Jurkat, Clone E6-1 (cell line): ENCODE measurements at places on chromosomes 6 and 20.
A peak's percentile ranks its signal among the peaks of the same experiment; 100 is the strongest.

DNA sequence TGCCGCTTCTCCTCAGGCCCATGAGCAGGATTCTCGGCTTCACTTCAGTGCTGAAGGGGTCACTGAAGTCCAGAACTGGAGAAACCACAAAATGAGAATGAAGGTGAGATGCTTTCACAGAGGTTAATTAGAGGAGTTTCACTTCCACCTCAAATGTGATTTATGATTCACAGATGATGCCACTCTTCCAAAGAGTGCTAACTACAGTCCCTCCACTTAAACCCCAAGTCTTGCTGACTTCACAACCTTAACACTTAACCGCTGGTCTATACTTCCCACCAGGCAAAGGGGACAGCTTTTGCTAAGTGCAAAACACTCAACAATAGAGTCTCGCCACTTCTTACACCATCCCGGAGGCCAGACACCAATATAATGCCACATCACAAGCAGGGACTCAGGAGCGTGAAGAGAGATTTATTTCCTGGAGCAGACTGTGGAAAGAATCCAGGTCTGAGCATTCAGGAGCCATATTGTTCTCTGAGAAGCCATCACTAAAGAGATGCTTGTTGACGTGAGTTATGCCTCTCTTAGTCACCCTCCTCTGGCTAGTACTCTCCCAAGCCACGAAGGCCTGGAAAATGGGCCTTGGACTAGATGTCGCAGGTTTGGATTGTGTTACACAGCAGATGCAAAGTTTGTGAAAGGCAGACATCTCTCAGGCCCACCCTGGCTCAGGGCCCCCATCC is 24.4 kb downstream of the RRAGD start:
- DNase-seq: no peak

DNA sequence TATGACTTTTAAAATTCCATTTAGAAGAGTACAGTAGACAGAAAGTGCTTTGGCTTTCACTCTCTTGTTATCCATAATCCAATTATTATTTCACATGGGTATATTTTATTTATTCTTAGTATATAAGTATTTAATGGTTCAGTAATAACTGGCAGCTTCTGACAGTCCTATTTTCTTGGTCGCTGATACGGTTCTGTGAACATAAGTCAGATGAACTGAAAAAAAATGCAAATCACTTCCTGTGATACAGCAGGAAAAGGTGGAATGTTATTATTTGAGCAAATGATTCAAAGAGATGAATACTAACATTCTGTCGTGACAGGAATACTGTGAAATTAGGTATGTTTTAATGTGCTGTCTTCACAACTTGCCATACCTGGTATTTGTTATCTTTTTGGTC is 132.3 kb downstream of the ARHGAP18 start:
- no peak for DNase-seq

- no peak for DNase-seq
Measured at GRCh38 chr20:44435630-44436335, 39.9 kb upstream of the TTPAL start.

DNA sequence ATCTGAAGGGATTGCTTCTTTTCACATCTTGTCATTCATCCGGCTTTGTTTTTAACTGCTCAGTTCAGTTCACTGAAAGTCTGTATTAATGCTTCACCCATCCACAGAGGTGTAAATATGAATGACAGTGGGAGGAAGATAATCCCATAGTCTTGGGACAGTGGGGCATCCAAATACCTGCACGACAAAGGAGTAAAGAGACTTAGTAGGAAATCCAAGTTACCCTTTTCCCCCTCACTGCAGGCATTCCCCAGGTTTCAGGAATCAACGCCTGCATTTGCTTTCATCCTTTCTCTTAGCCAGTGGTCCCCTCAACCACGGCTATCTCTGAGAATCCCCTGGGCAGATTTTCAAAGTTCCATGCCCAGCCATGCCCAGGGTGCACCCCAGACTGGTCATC is 110.2 kb downstream of the MYLK4 start:
- DNase-seq: no peak

- no peak for DNase-seq
Measured at GRCh38 chr6:38168126-38168525, 348.6 kb downstream of the ZFAND3 start.

DNA sequence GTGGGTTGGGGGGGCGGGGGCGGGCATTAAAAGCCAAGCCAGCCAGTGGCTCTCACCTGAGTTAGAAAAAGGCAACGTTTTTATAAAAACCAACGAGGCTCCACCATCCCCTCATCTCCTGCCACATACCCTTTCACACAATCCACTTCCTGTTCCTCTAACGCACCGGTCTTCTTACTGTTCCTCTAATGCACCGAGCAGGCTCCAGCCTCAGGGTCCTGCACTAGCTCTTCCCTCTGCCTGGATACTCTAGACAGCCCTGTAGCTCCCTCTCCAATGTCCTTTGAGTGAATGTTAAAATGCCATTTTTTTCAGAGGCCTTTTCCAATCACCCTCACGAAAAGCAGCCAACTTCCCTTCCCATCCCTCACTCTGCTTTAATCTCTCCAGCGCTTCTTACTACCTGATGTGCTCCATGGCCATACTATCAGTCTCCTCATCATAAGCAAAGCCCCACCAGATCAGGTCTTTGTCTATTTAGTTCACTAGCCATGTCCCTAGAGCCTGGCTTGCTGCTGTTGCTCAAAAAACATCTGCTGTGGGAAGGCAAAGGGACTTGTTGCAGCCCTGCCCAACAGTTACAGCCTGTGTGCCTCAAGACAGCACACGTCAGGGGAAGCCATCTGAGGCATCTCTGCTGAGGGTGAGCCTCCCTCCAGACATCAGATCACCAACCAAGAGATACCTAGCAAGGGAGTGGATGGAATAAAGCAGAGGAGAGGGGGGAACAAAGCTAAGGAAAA is 3.9 kb downstream of the FKBP1A start:
- DNase-seq: peak; percentile 75

DNA sequence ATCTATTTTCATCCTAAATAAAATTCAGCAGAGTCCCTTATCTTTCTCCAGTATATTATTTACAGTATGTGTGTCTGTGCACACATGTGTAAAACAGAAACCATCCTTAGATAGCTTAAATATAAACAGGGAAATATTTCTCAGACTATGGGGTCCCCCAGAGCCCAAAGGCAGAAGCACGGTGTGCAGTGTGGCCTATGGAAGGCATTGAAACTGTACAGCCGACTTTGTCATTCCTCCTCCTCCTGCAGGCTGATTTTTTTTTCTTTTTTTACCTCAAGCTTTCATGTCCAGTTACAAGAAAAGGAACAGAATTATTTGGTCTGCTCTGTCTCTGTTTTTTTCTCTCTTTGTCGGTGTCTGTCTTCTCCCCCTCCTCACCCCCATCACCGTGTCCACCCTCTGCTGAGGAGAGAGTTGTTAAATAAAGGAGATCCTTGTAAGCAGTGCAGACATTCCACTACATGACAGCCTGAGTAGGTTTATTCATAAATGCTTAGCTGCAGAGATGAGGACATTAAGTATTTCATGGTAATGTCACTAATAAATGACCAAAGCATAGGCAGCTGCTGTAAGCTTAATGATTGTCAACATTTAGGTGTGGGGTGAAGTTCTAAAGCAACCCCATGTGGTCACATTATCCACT is 31.8 kb upstream of the SLC35D3 start:
- no peak for DNase-seq

GRCh38 chr6:46954837-46955451 is 33.2 kb upstream of the ADGRF5 start:
- no peak for DNase-seq

- peak; percentile 45 for DNase-seq
Measured at GRCh38 chr6:43796903-43797890, 27.2 kb downstream of the VEGFA start.

GRCh38 chr20:48282591-48283228 is 497.4 kb upstream of the SULF2 start:
- peak; percentile 15 for DNase-seq

DNA sequence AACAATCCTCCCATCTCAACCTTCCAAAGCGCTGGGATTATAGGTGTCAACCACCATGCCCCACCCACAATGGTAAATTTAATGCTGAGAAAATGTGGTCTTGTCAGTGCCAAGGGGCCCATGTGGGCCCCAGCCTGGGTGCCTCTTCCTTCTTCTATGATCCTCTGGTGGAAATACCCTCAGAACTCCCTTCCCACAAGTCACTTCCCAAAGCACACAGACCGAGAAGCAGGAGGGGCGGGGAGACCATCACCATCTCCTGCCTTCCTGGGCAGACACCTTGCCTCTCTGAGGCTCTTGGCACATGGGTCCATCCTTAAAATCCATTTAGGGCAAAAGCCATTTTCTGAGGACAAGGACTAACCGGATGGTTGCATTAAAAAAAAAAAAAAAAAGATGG is 59.0 kb downstream of the NOL4L start:
- DNase-seq: no peak
